NCI-H1417 treated with DMSO at 0.1 percent for 48 hours (cell line): ENCODE measurements at places on chromosomes 13 and 19.

DNA sequence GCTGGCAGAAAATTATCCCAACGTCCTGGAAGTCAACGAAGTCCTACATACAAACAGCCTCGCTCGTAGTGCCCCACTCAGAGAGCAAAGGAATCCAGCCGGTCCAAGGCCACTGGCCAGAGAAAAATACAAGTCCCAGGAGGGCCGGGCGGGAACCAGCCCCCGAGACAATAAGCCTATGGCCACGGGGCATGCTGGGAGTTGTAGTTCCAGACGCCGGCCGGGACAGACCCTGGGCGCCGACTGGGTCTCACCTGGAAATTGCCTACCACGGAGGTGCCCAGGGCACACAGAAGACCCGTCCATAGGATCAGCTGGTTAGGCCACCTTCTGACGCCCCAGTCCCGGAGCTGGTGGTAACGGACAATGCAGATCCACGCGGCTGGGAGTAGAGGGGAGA is 5.4 kb downstream of the TMEM150B start:
- no peak for DNase-seq

DNA sequence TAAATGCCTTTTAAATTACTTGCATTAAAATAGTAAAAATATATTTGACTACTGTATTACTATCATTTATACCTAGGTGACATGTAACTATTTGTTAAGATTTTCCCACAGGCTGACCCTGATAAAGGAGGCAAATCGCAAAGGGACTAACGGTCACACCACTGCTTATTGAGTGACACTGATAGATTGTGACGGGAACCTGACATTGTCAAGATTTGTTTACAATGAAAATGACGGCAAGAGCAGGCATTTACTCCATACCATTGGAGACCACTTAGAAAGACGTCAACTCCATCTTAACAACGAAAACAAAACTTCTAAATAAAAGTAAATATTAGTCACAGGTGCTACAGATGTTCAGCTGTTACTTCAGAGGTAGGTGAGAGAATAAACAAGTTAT is 289.0 kb downstream of the DACH1 start:
- no peak for DNase-seq

GRCh38 chr19:39200803-39201115 is 3.3 kb downstream of the SYCN start:
- DNase-seq, result no peak

DNA sequence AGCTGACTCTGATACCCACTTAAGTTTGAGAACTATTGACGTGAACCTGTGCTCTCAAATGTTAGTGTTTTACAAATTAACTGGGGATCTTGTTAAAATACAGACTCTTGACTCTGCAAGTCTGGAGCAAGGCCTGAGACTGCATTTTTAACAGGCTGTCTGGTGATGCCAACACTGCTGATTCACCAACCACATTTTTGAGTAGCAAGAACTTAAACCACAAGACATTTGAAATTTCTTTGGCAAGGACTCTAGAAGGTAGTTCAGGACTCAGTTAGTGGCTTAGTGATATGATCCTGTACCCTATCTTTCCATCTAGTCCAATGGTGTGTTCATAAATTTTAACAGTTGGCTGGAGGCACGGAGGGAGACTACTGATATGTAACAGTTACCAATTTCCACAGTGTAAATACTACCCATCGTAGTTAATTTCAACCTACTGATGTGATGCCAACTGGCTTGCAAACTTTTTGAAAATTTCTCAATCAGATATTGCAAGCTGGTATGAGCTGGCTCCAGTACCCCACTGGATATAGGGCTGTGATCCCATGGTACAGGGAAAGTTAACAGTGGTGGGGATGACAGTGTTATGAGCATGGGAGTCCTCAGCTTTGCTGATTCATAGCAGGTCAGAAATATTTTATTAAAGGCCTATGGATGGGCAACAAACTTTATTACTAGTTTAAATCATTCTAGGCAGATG is 255.1 kb downstream of the TBC1D4 start:
- DNase-seq, result no peak

- DNase-seq, result no peak
These were observed 2.5 kb downstream of the GRTP1 start for GRCh38 chr13:113361406-113361805.

- DNase-seq, result no peak
These were observed 71.9 kb downstream of the CDK8 start for GRCh38 chr13:26325876-26326275.

DNA sequence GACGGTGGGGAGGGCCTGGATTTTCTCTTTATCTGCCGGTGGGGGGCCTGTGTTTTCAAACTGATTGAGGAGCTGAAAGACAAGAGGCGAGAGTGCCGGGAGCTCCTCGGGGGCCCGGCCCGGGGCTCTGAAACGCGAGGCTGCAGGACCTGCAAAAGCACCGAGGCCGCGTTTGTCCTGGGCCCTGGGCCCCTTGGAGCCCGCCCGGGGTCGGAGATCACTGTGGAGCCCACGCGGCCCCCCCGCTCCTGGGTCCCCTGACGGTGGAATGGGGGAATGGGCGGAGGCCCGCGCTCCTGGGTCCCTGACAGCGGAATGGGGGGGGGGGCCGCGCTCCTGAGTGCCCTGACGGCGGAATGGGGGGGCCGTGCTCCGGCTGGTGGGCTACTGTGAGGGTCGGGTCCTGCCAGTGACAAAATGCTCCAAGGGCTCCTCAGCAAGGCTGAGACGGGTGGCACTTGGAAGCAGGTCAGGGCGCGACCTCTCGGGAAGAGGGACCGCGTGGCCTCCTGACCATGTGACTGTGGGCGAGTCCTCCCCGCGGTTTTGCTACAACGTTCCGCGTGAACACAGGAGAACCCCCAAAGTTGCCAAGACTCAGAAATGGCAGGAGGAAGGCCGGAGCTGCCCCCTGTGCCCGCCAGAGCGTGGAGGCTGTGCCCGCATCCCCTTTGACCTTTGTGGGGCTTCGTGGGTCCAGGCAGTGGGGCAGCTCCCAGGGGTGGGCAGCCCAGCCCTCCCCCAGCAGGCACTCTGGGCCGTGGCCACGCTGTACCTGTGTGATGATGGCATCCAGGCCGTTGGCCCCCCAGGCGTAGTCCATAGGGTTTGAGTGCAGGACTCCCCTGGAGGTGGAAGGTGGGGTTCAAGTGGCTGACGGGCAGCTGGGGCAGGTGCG is 9.5 kb downstream of the FGF22 start:
- DNase-seq, result no peak

DNA sequence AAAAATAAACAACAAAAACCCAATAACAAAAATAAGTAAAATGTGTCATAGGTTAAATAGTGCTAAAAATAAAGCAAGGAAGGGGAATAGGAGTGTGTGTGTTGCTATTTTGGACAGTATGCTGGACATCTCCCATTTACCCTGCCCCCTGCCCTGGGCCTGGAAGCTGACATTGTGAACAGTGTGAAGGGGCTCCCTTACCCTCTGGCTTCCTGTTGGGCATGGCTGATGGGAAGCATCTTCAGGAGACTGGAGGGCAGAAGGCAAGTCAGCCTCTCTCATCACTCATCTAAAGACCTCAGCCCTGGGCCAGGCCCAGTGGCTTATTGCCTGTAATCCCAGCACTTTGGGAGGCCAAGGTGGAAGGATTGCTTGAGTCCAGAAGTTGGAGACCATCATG is 26.7 kb downstream of the KCTD15 start:
- DNase-seq, result no peak

DNA sequence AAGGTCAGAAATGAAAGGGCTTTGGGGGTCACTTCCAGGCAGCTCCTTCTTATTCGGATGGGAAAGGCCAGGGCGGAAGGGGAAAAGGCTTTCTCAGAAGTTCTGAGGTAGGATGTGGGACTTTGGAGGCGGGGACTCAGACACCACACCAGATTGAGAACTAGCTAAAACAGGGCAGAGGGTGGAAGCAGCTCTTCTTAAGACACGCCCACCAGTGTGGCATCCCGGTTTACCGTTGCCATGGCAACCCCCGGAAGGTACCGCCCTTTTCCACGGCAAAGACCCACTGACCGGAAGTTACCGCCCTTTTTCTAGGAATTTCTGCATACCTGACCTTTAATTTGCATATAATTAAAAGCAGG is 3.8 kb upstream of the LILRA5 start:
- DNase-seq, result no peak

DNA sequence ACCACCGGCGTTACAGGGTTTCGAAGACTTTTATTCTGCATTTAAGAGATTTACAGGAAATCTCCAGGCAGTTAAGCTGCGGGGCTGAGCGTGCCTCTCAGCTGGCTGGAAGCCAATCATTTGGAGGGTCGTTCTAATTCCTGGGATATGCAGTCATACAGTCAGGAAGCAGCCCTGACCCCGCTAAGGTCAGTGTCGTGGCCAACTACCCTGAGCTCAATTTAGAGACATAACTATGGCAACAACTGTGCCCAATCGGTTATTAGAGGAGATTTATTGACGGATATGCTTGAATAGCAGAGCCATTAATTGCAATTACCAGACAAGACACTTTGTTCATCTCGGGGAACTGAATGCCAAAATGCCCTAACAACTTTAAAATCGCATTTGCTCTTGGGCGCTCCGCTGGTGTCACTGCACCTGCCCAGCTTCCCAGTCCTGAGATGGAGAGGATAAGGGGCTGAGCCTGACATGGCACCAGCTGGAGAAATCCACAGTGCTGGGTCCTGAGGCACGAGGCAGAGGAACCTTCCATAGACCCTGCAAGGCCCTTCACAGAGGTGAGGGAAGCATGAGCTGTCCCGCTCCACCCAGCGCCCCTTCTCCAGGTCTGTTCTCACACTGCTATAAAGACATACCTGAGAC is 15.1 kb upstream of the ZNF507 start:
- DNase-seq, result no peak

DNA sequence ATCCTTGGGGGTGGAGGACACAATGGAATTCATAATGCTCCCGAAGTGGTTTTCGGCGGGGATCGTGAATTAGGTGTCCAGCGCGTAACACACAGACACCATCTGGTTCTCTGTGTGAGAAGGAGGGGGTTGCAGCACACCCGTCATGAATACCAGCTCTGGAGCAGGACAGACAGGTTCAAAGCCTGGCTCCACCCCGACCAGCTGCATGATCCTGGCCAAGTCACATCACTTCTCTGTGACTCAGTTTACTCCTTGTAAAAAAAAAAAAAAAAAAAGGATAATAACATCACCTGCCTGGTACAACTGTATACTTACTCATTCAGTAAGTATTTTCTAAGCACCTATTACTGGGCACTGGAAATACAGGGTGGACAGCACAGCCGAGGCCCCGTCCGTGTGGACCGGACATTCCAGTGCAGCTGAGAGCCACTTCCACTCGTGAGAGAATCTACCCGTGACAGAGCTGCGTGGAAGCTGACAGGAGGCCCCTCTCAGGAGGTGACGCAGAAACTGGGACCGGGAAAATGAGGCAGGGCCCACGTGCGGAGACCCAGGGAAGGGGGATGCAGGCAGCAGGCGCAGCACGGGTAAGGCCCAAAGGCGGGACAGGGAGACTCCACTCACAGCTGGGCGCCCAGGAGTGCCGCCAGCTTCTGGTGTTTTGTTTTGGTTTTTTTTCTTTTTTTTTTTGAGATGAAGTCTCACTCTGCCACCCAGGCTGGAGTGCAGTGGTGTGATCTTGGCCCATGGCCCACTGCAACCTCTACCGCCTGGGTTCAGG is 12.0 kb downstream of the RDH13 start:
- no peak for DNase-seq

DNA sequence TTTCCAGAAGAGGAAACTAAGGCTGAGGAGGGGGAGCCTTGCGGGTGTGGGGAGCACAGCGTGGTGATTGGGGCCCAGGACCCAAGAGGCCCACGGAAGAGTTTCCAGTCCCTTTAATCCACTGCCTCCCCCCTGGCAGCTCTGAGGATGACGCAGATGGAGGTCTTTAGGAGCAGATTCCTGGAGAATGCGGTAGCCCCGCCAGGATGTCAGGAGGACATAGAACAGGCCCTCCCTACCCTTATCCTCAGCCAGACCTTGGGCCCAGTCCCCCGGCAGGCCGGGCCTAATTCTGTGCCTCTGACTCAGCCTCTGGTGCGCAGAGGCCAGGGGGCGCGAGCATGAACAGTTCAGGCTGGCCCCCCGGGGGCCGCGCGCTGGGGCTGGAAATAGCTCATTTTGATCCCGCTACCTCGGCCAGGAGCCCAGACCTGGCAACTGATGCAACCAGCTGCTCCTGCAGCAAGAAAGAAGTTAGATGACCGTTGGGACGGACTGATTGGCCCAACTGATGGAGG is 461 bp upstream of the HSPB6 start:
- DNase-seq, result no peak

GRCh38 chr19:29293736-29294342 is 80.9 kb upstream of the UQCRFS1 start:
- no peak for DNase-seq

DNA sequence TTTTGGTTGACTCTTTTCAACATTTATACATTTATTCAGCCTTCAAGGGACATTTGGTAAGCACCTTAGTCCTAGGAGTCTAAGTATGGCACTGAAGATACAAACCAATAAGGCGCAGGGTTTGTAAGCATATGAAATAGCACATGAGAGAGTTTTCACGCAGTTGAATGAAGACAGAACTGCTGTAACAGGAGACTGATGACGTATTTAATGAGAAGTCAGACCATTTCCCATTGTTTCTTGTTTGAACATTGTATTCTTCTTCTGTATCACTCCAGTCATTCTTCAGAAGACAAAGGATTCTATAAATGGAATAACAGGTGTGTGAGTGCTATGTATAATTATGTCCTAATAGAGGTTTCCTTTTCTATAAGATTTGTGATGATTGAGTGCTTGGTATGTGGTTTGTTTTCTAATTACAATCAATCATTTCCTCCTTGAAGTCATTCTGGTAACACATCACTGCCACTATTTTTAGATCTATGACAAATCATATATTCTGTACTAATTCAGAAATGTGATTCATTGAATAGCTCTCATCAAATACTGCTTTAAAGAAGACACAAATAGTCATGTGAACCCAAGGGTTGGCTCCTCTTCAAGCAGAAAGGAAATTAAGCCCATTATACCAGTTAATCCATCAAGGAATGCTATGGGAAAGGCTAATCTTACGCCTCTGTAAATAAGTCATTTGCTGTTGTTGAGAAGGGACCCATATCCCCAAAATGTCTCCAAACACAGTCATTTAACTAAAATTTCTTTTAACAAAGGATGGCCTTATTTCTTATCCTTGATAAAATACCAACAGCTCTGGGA is 222.8 kb upstream of the NBEA start:
- DNase-seq, result peak; percentile 80

DNA sequence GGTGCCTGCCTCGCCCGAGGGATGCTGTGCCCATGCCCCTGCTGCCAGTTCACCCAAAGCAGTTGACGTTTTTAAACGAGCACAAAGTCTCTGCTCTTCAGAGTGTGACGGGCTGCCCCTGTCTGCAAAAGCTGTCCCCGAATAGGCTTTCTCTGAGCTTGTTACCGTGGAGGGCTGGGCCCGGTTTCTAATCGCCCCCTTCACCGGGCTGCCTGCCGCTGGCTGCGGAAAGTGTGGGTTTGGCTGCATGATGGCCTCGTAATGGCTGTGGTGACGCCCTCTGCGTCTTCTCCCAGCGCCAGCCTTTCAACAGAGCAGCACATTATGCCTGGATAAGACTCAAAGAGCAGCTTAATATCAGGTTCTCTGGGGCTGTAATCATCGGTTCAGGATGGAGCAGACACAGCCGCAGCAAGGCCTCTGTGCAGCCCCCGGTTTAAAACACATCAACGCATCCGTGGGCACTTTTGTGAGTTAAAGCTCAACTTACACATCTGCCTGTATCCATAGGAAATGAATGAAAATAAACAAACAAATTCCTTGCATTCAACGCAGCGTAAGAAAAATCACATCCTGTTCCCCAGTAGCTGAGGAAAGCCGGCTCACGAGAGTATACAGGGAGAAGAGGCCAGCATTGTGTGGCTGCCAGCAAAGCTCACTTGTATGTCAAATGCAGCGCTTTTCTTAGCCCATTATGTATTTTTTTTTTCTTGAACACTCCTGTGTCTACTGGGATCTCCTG is 166.4 kb upstream of the SOX1 start:
- no peak for DNase-seq
